Esophagus squamous epithelium (tissue), 5 donors: ENCODE measurements at places on chromosomes 13 and 19.

DNA sequence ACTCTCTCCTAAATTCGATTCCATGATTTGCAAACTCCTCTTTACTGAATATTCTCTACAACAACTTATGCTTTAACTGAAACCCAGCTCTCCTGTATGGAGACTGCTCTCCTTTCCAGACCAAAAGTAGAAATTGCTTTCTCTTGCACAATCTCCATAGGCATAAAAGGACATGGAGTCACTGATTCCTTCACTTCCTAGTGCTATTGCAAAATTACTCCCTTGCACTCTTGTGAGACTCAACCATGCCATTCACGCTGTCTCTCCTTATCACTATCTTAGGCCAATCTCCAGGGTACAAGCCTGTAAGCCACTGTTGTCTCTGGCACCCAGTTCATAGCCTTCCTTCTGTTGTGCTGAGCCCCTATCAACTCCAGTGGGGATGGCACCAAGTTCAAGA is 30.6 kb downstream of the SERPINE3 start:
- no peak for DNase-seq

- no peak for DNase-seq
Measured at GRCh38 chr13:95323930-95324662, 22.8 kb upstream of the ABCC4 start.

- no peak for DNase-seq
Measured at GRCh38 chr19:45071545-45071938, 4.7 kb downstream of the ZNF296 start.

DNA sequence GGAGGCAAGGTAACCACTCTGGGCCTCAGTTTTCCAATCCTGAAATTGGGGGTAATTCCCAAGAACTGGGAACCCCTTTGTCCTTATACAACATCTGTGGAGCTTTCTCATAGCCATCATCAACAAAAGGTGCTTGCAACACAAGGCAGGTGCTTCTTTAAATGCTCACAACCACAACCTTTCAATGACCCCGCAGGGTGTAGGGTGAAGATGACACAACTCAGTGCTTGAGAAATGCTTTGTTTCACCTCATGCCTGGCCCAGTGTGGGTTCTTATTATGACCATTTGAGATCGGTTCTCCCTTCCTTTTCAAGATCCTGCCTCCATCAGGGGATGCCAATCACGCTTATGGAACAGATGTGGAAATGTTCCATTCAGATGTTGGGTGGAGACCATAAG is 8.4 kb downstream of the WIZ start:
- DNase-seq, result no peak

DNA sequence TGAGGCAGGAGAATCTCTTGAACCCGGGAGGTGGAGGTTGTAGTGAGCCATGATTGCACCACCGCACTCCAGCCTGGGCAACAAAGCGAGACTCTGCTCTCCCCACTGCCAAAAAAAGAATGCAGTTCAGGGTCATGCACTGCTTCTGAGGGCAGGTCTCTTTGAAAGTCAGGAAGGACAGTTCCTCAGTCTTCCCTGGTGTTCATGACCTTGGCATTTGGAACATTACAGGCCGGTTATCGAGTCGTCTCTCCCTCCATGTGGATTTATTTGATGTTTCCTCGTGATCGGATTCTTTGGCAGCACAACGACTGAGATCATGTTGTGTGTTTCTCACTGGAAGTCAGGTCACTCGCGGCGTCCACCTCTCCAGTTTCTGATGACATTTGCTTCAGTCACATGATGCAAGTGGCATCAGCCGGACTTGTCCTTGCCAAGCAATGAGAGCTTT is 17.2 kb downstream of the FGF21 start:
- no peak for DNase-seq

DNA sequence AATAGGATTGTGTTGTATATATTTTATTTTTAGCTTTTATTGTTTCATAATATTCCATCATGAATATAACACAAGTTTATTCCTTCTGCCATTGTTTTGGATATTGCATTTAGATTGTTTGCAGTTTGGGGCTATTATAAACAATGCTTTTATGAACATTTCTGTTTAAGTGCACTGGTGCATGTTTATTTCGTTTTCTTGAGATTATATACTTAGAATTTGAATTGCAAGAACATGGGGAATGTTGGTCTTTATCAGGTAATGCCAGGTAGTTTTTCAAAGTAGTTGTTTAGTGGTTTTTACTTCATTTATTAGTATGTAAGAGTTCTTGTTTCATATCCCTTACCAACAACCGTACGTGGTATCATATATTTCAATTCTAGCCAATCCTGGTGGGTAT is 4.3 kb downstream of the LSM14A start:
- no peak for DNase-seq

GRCh38 chr13:65063753-65064152 is 2166.4 kb downstream of the PCDH9 start:
- DNase-seq, result no peak

DNA sequence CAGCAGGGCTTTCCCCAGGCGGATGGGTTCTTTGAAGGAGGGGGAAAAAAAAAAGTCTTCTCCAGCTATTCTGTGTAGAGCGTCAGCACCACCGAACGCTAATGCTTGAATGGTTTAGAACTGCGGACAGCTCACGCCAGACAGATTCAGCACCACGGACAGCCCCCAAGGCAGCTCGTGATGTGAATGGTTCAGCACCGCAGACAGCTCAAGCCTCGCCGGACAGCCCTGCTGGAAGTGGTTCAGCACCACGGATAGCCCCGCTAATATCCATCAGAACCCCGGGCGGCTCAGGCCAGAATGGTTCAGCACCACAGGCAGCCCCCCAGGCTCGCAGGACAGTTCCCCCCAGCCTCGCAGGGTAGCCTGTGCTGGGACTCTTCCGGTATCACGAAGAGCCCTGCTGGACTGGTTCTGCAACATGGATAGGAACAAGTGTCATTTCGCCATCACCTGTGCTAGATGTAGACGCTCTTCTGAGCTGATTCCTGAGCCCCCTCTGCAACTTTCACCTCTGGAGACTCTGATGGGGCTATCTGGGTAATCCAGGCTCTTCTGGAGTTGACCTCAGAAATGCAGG is 4.9 kb upstream of the SMIM17 start:
- DNase-seq, result no peak
